Psoas muscle (tissue), 8 donors: ENCODE measurements at places on chromosomes 13 and 19. TPM values are rescaled to one million over a fixed set of nuclear protein-coding genes. Genes with fewer than 3 reads are reported as not detected.

DMWD gene
- total RNA-seq: 104 TPM

WDR83 gene
- total RNA-seq: 4.5 TPM

FGF22 gene
- not detected for total RNA-seq

FUT3 gene
- not detected for total RNA-seq

B3GNT3 gene
- not detected for total RNA-seq

BAX gene
- total RNA-seq: 24.4 TPM

SYCN gene
- not detected for total RNA-seq

MEIOSIN gene
- total RNA-seq: not detected

CYP2A6 gene
- total RNA-seq: not detected

GRCh38 chr13:29310806-29311205, 284.7 kb downstream of the SLC7A1 start:
- DNase-seq: no peak

GRCh38 chr13:113618455-113618854, 33.9 kb downstream of the TFDP1 start:
- no peak for DNase-seq

DNA sequence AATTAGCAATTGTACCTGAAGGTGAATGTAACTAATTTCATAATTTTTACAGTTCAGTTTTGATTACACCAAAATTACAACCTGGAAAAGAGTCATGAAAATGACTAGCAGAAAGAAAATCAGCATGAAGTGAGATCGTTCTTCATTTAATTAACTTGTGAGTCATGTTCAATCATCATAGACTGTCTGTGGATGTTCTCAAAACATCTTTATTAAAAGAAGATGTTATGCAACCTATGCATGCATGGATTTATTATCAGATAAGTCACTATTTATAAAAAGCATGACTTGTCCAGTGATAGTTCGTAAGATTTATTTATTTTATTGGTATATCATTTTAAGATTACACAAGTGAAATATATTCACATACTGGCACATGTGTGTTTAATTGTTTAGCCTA, 245.9 kb downstream of the ITGBL1 start:
- DNase-seq: no peak

DNA sequence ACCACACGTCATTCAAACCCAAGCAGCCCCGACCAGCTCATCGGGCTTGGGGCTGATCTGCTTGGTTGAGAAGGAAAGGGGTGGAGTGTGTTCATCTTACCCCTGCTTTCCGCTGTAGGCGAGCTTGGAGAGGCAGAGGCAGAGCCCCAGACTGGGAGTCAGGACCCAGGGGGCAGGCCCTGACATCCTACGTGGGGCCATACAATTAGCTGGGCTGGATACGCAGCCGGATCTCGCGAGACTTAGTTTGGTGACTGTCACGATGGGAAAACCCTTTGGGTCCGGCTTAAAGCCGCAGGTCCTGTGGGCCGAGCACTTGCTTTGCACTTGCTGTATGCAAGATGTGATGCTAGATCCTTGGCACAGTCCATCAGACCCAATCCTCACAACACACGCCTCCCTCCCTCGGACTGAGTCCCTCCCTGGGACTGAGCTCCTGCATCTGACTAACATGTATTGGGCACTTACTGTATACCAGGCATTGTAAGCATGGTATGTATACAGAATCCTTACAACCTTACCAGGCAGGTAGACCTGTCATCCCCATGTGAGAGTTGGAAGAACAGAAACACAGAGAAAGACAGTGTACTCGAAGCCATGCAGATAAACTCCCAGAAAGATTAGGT, 3.7 kb downstream of the CEACAM16 start:
- DNase-seq: no peak

GRCh38 chr13:24217601-24218281, 57.2 kb downstream of the SPATA13 start:
- no peak for DNase-seq

DNA sequence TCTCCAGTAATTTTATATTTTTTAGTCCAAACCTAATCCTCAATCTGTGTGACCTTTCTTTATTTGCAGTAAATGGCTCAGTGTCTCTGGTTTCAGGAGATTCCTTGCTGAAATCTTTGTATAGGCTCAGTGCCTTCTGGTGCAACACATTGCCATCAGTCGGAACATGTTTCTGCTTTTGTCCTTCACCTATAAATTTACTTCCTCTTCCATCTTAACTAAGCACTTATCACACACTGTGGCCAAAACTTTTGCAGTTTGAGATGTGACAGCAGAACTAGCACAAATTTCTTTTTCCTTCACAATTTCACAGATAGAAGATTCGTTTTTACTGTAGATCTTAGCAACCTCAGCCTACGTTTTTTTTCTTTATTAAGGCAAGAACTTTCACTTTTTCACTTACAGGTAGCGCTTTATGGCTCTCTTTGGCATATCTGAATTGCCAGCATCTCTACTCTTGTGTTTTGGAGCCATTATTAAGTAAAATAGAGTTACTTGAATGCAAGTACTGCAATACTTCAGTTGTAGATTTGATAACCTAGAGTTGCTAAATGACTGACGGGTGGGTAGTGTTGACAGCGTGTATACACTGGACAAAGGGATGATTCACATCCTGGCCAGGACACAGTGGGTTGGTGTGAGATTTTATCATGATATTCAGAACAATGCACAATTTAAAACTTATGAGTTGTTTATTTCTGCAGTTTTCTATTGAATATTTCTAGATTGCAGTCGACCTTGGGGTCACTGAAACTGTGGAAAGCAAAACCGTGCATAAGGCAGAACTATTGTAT, 44.3 kb downstream of the NDFIP2 start:
- no peak for DNase-seq

DNA sequence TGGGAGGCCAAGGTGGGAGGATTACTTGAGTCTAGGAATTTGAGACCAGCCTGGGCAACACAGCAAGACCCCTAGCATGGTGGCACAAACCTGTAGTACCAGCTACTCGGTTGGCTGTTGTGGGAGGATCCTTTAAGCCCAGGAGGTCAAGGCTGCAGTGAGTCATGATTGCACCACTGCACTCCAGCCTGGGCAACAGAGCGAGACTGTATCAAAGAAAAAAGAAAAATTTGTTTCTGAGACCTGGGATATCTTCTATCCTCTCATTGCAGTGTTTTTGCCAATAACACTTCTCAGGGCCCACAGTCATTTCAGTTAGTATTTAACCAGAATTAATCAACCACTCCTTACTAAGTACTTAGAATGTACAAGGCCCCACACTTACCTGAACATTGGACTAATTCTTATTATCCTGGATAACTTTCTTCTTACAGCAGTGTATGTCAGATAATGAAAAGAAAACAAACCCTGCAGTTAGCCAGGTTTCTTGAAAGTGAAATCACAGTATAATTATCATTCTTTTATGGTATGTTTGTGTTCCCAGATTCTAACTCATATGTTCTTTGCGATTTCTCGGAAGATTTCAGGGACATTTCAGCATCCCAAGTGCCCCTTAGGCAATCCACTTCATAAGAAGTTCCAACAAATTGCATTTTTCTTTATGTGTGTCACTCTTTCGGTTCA, 75.6 kb upstream of the KLF5 start:
- no peak for DNase-seq

- no peak for DNase-seq
Measured at GRCh38 chr19:366205-366783, 21.7 kb upstream of the MIER2 start.

DNA sequence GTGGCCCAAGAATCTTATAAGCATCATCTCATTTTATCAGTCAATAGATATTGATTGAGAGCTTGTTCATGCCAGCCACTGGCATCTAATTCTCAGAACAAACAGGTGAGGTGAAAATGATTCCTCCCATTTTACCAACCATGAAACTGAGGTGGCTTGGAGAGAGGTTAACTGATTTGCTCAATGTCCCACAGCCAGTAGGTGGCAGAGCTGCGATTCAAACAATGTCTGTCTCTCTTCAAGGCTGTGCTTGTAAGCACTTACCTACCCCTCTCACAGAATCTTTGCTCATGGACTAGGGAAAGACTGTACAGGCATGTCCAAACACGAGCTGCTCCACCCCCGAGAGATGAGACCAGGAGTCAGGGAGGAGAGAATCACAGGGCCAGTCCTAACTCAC, 21.5 kb upstream of the GSX1 start:
- no peak for DNase-seq

DNA sequence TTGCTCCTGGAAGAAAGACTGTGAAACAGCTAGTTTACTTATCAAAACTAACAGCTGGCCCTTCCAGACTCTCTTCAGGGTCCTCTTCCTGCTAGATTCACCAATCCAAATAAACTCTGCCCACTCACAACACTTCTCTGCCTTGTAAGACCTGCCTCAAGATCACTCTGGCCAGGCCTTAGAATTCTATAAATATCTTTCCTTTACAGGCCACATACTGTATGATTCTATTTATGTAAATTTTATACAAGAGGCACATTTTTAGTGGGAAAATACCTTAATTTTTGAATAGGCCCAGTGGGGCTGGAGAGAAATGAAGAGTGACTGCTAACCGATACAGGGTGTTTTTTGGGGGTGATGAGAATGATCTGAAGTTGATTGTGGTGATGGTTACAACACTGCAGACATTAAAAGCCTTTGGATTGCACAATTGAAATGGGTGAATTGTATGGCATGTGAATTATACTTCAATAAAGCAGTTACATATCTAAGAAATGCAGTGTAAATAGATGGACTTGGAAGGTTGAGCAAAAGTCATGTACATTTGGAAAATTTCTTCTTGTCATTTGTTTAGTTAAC, 141.8 kb downstream of the GPC5 start:
- no peak for DNase-seq

DNA sequence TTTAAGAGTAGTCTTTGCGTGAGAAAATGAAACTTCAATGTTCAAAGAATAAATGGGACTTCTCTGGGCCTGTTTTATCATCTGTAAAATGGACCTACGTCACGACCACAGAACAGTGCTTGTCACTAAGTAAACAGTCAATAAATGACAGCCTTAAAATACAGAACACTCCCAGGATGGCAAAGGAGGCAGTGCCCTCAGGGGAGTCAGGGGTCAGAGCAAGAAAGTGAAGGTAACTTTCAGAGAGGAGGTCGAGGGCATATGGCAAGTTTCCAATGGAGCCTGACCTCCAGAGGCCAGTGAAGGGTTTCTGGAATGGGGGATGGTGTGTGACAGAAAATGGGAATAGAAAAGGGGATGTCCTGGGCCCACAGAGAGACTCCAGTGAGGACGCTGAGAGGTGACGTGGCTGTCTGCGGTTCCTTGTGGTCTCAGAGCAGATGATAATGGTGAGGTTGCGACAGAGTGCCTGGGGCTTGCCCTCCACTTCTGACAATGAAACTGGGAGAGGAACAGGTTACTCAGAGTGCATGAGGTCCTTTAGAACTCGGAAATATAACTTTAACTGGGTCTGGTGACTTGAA, 91.8 kb downstream of the UBL3 start:
- DNase-seq: no peak

DNA sequence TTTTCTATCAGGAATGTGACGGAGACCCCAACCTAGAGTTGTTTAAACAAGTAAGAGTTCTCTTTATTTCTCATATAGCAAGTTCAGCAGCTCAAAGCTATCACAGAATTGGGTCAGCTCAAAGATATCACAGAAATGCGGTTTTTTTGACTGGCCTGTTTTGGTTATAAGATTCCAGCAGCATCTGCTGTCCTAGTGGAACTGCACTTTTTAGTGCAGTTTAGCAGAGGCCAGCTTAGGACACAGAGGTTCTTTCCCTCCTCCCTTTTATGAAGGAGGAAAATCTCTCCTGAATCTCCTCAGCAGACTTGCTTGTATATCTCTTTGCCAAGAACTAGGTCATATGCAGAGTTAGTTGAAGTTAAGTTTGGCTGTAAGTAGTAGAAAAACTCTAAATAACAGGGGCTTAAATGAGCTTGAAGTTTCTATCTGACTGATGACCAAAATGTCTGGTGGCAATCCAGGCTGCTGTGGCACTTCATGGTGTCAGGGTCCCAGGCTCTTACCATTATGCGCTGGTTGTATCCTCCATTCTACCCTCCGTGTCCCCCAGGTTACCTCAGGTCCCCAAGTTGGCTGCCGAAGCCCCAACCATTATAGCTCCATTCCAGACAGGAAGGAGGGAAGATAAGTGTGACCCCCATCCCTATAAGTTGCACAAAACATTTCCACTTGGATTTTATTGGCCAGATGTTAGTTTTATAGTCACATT, 6.6 kb downstream of the PPP2R1A start:
- no peak for DNase-seq

DNA sequence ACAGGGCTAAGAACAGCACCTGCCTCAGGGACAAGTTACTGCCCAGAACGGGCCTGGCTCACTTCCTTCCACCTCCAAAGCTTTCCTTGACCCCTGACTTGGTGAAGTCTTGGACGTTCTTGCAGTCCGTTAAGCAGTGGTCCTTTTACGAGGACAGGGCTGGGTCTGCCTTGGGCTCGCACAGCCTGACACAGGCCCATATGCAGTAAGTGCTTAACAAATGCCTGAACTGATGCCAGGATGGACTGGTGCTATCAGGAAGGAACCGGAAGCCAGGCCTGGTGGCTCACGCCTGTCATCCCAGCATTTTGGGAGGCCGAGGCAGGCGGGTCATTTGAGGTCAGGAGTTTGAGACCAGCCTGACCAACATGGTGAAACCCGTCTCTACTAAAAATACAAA, 1.8 kb upstream of the PLK5 start:
- DNase-seq: no peak

DNA sequence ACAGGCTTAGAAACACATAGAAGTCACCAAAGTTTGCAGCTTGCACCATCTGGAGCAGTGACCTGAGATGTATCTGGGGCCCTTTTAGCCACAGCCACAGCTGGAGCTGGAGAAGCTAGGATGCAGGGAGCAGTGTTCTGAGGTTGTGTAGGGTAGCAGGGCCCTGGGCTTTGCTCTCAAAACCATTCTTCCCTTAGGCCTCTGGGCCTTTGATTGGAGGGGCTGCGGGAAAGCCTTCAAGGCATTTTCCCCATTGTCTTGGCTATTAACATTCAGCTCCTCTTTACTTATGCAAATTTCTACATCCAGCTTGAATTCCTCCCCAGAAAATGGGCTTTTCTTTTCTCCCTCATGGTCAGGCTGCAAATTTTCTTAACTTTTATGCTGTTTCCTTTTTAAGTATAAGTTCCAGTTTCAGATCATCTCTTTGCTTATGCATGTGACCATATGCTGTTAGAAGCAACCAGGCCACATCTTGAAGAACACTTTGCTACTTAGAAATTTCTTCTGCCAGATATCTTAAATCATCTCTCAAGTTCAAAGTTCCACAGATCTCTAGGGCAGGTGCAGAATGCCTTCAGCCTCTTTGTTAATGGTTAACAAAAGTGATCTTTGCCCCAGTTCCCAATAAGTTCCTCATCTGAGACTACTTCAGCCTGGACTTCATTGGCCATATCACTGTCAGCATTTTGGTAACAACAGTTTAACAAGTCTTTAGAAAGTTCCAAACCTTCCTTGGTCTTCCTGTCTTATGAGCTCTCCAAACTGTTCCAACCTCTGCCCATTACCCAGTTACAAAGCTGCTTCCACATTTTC, 48.5 kb downstream of the NBEA start:
- DNase-seq: no peak
